Left lung (tissue), 14 donors: ENCODE measurements at places on chromosomes 4 and X. TPM values are rescaled to one million over a fixed set of nuclear protein-coding genes. Genes with fewer than 3 reads are reported as not detected.

CENPVL1 gene
- polyA plus RNA-seq: not detected

CCKAR gene
- 0.35 TPM for polyA plus RNA-seq

NALF2 gene
- 0.09 TPM for polyA plus RNA-seq

EDA gene
- 4.3 TPM for polyA plus RNA-seq

SLC34A2 gene
- 293 TPM for polyA plus RNA-seq

CYBB gene
- polyA plus RNA-seq: 16.2 TPM

KLB gene
- 0.18 TPM for polyA plus RNA-seq

- DNase-seq: no peak
These were observed 118.6 kb downstream of the NAA11 start for GRCh38 chr4:79207281-79207680.

DNA sequence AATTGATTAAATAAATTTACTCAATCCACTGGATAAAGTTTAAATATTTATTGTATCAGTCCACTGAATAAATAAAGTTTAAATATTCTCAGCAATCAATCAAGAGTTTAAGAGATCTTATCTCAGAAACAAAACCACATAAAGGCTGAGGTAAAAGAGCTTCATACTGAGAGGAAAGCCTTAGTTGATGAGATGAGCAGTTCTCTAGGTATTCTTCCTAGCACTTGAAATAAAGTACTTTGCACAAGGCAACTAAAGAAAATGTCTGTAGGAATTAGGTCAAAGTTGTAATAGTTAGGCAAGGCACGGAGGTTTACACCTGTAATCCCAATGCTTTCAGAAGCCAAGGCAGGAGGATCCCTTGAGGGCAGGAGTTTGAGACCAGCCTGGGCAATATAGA lies 63.5 kb downstream of the UCHL1 start:
- no peak for DNase-seq

- no peak for DNase-seq
These were observed 1.0 kb downstream of the POF1B start for GRCh38 chrX:85378461-85378860.

GRCh38 chrX:86507331-86507730 lies 359.1 kb downstream of the DACH2 start:
- no peak for DNase-seq

DNA sequence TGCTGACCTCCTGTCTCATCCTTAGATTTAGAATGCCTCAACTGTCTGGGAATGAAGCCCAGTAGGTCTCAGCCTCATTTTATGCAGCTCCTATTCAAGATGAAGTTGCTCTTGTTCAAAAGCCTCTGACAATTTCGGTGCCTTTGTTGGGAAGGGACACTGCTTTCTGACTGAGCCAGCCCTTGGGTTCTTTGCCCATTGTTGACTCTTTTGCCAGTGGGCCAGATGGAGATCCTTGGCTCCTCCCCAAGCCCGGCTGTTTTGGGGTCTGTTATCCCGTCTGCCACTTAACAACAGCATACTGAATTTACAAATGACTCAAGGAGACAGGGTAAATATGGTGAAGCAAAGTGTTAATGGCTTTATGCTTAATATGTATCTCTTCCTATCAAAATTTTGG lies 58.3 kb upstream of the PRKX start:
- no peak for DNase-seq

- DNase-seq: no peak
These were observed 37.8 kb downstream of the ABCB7 start for GRCh38 chrX:75118296-75118695.

- DNase-seq: no peak
These were observed 1.0 kb downstream of the LRP2BP start for GRCh38 chr4:185394568-185395237.

DNA sequence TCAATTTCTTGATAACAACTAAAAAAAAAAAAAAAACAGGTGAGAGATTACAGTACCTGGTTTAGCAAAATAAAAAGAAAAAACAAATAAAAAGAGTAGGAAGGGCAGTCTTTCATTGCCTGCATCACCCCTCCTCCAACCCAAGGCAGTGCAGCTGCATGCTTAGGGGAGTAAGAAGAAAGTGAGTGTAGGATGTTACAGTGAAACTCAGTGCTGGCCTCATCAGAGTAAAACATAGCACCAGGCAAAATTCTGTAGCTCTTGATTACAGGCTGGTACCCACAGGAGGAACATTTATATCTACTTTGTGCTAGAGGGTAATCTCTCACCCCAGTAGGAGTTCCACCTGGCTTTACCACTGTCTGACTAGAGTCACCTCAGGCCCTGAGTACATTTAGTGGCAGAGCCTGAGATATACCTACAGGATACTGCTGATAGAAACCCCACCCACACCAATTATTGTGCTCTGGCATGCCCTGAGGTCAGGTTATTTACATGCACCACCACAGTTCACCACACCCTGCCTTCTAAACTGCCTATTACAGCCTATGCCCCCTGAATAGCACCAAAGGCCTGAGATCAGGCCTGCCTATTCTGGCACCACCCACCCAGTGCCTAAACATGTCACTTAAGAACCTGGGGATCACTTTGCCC lies 241.6 kb downstream of the PAPSS1 start:
- DNase-seq: no peak

GRCh38 chrX:148382983-148383382 lies 117.4 kb upstream of the AFF2 start:
- DNase-seq: no peak

GRCh38 chrX:103839404-103839803 lies 7.3 kb upstream of the RAB9B start:
- DNase-seq: no peak

DNA sequence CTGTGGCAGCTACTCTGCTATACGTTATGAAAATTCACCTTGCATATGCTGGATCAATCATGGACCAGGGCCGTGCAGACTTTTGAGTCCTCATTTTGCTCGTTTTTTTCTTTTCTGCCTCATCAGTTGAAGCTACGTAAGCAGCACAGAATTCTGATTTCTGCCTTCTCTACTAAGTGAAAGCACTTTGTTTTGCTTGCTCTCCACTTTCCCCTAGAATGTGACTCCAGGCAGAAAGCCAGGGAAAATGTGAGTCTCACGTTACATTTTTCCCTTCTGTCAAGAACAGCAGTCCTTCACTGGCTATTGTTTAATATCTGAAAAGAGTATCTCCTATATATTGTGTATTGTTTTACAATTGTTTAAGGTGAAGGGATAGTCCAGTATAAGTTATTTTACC lies 1840.1 kb downstream of the PCDH7 start:
- peak; percentile 40 for DNase-seq

DNA sequence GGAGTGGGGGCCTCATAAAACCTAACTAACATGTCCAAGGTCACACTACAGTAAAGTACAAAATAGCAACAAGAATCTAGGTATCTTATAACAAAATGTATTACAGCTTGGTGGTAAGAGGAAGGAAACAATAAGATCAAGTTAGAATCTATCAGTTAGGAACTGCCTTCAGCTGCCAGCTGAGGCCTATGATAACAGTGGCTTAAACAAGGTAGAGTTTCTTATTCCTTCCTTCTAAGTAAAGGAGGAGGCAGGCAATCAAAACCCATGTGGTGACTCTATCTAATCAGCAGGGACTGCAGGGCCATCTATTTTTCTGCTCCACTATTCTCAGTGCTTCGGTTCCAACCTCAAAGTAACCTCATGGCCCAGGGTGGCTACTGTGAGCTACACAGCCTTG lies 10.9 kb downstream of the SH3D19 start:
- DNase-seq: no peak

- DNase-seq: no peak
These were observed 23.9 kb upstream of the CENPU start for GRCh38 chr4:184757810-184758209.

DNA sequence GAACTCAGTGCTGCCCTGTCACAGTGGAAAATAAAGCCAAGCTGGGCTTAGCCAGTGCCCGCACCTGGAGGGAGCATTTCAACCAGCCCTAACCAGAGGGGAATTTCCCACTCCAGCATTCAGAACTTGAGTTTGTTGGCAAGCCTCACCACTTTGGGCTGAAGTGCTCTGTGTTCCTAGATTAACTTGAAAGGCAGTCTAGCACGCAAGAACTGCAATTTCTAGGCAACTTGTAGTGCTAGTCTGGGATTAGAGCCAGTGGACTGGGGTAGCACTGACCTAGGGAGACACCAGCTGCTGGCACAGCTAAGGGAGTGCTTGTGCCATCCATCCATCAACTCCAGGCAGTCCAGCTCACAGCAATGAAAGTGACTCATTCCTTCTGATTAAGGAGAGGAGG lies 1060.6 kb upstream of the GRID2 start:
- peak; percentile 13 for DNase-seq

- DNase-seq: no peak
These were observed 249.4 kb downstream of the NDST4 start for GRCh38 chr4:114864060-114864459.

- DNase-seq: no peak
These were observed 54.8 kb upstream of the RBMXL3 start for GRCh38 chrX:115134382-115134781.

DNA sequence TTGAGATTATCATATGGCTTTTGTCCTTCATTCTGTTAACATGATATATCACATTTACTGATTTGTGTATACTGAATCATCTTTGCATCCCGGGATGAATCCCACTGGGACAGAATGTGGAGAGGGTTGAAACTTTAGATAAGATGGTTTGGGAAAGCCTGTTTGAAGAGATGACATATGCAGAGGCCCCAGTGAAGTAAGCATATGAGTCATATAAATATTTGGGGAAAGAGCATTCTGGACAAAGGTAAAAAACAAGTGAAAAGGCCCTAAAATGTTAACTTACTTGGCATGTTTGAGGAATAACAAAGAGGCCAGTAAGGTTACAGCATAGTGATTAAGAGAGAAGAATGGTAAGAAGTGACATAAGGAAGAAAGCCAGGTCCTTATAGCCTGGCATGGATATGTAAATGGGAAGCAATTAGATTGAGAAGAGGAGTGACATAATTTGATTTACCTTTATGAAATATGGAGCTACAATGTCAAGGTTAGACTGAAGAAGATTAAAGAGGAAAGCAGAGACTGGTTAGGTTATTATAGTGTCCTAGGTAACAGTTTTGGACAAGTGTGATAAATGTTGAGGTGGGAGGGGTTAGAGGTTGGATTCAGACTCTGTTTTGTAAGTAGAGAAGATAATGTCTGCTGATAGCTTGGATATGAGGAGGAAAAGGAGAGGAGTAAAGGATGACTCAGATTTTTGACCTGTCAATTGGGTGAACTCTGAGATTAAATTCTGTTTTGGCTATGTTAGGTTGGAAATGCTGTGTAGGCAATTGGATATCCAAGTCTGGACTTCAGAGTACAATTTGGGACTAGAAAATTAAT lies 54.6 kb upstream of the DRP2 start:
- DNase-seq: no peak

- no peak for DNase-seq
These were observed 3.6 kb downstream of the UGT2B11 start for GRCh38 chr4:69210911-69211310.

- DNase-seq: no peak
These were observed 612.9 kb upstream of the GALNT7 start for GRCh38 chr4:172555725-172556124.

DNA sequence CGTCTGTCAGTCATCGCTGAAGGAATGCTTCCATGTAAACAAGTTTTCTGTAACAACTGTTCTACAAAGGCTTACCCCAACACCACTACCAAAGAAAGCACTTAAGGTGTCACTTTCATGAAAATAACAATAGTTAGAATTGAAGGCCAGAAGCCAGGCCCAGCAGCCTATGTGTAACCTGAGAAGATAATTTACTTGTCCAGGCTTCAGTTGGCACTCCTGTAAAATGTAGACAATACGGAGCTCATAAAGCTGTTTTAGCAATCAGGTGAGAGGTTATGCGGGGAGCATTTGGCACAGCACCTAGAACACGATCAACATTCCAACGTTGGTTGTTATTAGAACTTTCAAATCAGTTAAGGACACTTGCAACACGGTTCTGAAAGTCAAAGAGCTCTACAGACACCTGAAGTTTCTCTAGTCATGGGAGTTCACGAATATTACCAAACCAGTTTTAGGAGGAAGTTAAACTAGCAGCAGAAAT lies 15.7 kb downstream of the ADGRA3 start:
- DNase-seq: no peak

DNA sequence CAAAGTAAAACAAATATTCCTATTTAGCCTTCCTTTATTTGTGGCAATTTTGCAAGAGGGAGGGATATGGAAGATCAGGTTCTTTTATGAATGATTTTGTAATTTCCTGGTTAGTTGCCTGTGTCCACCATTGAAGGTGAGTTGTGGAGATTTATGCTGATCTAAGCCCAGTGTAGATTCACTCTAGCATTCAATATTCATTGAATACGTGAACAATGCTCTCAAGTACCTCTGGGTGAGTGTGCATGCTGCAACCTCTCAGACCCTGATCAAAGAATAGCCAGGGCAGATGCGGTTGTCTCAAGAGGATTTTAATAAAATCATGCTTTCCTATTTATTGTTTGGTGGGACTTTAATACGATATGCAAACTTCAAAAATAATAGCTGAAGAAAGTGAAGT lies 628.4 kb downstream of the SPRY1 start:
- DNase-seq: no peak

DNA sequence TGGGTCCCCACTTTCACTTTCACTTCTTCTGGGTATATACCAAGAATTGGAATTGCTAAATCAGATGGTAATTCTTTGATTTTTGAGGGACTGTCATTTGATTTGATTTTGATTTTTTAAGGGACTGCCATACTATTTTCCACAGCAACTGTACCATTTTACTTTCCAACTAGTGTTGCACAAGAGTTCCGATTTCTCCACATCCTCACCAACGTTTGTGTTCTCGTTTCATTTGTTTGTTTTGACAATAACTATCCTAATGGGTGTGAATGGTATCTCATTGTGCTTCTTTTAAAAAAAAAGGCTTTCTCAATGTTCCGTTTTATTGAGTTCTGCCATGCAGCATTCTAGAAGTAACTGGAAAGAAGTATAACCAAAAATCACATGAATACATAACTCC lies 62.6 kb downstream of the C4orf46 start:
- DNase-seq: no peak

DNA sequence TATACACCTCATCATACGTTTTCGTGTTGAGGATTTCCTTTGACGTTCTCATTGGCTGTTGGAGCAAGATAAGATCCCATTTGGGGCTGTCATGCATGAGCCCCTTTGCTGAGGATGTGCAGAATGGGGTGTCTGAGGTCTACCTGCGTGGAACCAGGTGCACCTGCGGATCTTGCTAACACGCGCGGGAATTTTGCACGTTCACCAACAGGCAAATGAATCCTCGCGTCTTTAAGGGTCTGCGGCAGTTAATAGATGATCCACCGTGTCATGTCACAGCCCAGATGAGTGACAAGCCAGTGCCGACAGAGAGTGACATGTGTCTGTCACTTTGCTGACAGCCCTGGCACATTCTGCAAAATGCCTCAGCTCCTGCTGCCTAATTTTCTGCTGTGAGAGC lies 56.3 kb upstream of the SHOX start:
- DNase-seq: no peak
